ENCODE measurements at places on chromosomes 3 and 15. TPM values are rescaled to one million over a fixed set of nuclear protein-coding genes. Genes with fewer than 3 reads are reported as not detected.

Gene GOLGA6L7
- total RNA-seq: not detected

Gene ONECUT1
- total RNA-seq: not detected

DNA sequence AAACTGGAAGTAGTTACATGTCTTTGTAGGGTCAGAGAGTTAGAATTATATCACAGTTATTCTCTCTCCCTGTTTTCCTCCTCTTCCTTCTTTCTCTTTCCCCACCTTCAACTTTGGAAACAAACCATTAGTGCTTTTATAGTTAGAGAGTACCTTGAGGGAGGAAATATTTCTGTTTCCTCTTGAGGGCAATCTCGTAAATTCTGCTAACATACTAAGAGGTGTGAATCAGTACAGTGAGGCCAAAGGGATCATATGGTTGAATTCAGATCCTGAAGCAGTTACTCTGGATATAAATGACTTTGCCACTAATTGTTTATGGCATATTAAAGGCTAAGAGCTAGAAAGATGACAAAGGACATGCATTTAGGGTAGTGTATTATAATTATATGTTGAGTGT is 60.3 kb upstream of the CCNL1 start:
- no peak for DNase-seq

- no peak for DNase-seq
These were observed 318.2 kb upstream of the ONECUT1 start for GRCh38 chr15:53108319-53108718.

GRCh38 chr3:149414557-149415231 is 37.2 kb upstream of the TM4SF1 start:
- DNase-seq: no peak

Measured in SJSA1 (cell line).